ENCODE measurements at places on chromosomes 2 and 18.

GRCh38 chr2:126661702-126662500 lies 5.9 kb downstream of the GYPC start:
- no peak for DNase-seq

GRCh38 chr2:96821113-96821675 lies 5.1 kb downstream of the CNNM3 start:
- no peak for DNase-seq

GRCh38 chr2:69483024-69483423 lies 45.8 kb upstream of the NFU1 start:
- DNase-seq = no peak

- DNase-seq = no peak
These were observed 90.1 kb upstream of the KLF7 start for GRCh38 chr2:207255565-207256470.

GRCh38 chr2:112641701-112642100 lies 4.0 kb upstream of the SLC20A1 start:
- DNase-seq = no peak

DNA sequence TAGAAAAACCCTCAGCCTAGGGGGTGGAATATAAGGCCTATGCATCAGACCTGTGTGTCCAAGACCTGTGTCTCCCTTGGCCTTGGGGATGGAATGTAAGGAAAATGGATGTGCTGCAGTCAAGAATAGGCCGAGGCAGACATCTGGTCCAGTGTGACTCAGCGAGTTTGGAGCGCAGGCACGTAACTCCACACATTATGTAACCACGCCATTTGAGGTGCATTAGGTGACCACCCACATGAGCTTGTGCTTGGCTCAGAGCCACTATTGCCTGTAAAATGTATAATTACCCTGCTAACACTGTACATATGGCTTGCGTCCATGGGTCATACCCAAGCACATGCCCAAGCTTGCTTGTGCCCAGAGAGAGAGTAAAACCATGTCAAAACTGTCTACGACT lies 580.9 kb upstream of the HNMT start:
- no peak for DNase-seq

DNA sequence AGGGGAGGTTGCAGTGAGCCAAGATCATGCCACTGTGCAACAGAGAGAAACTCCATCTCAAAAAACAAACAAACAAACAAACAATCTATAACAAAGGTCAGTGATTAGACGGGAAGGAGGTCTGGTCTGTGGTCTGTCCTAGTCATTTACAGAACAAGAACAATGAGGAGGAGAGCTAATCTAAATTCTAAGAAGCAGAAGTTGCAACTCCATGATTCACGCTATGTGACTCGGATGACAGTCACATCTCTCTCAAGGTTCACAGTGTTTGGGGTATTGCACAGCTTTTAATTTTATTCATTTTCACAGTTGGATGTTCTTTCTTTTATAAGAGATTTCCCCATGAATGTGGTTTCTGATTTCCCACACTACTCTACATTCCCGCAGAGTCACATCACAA lies 218.7 kb upstream of the PIEZO2 start:
- DNase-seq = no peak

GRCh38 chr2:48356701-48357325 lies 173.1 kb upstream of the STON1 start:
- peak; percentile 18 for DNase-seq

DNA sequence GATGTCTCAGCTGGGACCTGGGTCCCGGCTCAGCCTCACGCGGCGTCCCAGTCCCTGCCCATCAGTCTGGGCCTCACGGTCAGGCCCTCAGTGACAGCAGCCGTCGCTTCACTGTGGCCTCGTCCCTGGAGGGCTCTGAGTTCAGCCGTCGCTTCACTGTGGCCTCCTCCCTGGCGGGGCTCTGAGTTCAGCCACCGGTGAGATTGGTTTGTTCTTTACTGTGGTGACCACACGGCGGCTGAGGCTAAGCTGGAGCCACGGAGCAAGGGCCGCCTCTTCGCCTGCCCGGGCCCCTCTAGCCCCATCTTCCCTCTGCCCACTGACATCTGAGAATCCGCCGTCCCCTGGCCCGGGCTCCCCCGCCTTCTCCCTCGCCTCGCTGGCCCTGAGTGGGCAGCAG lies 51.2 kb downstream of the NFATC1 start:
- DNase-seq = no peak

GRCh38 chr2:23301136-23301535 lies 83.8 kb upstream of the KLHL29 start:
- no peak for DNase-seq

DNA sequence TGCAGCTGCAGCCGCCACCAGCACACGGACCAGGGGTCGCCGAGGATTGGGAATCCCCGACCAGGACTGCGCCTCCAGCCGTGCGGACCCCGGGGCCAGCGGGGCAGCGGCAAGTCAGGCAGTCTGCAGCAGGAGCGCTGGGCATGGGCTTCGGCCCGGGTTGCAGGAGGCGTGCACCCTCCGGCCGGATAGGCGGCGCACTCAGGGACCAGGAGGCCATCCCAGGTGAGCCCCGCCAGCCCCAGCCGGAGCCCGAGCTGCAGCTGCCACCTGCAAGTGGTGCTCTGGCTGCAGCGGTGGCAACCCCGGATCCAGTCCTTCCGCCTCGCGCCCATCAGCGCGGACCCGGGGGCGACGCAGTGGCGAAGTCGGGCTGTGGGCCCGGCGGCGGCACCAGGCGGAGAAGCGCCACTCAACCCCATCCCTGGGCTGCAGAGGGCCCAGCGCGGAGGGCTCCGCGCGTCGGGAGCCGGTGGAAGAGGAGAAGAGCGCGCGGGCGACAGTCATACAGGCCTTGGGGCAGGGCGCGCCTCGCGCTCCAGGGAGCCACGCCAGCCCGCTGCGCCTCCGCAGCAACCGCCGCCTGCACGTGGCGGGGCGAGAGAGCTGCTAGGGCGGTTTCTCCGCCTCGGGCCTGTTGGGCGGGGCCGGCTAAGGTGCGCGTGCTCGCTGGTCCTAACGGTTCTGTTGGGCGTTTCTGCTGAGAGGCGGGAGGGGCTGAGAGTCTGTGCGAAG lies 73.8 kb downstream of the RPIA start:
- DNase-seq = no peak

- DNase-seq = peak; percentile 99
These were observed 109.0 kb upstream of the SLC35G4 start for GRCh38 chr18:11500153-11501122.

- no peak for DNase-seq
These were observed 2.8 kb downstream of the SLC30A6 start for GRCh38 chr2:32168513-32168912.

DNA sequence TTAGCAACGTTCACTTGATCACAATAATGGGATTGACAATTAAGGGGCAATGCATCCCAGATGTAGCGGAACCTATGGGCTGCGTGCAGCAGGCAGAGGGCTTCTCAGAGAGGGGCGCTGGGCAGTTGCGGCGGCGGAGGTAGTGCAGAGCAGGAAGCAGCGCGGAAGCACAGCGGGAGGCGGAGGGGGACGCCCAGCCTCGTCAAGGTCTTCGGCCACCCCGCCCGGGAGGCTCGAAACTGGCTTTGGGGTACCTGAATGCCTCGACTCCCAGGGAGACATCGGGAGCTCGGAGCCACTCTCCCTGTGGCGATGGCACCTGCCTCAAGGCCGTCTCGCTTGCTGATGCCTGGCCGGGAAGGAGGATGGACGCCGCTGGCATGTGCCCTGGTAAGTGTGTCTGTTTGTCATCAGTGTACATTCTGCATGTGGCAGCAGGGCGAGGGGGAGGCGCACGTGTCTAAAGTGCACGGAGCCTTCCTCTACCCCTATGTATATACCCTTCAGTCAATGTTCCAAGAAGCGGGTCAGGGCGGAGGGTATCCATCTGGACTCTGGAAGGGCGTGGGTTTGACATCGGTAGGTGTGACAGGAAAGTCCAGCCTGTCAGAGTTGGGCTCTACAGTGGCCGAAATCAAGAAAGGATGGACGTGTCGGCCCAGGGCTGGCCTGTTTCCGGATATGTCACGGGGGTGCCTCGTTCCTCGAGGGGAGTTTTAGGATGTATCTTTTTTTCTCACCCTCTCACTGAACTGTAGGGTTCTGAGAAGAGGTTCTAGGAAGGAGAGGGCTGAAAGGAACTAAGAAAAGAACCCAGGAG lies 7.5 kb upstream of the SP9 start:
- no peak for DNase-seq

DNA sequence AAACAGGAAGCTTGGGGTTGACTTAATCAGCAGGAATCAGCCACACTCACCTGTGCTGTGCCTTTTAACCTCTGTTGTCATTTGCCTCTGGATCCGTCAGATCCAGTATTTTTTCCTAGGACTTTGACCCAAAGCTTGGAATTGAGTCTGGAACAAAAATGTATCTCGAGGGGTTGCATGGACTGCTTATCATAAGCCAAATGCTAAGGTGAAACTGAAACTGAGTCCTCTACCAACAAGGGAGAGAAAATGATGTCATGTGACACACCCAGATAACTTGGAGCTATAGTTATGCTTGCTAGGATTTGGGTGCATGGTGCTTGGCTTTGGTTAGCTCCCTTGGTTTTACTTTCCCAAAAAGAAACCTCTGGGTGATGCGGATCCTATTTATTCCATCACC lies 2158.6 kb upstream of the PIK3C3 start:
- no peak for DNase-seq

DNA sequence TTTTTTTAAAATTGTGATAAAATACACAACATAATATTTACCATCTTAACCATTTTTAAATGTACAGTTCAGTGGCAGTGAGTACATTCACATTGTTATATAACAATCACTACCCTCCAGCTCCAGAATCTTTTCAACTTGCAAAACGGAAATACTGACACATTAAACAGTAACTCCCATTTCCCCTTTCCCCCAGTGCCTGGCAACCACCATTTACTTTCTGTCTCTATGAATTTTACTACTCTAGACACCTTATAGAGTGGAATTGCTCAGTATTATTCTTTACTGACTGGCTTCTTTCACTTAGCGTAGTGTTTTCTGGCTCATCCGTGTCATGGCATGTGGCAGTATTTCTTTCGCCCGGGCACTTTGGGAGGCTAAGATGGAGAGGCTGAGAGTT lies 32.6 kb downstream of the FASTKD2 start:
- no peak for DNase-seq

- no peak for DNase-seq
These were observed 296.9 kb upstream of the SALL3 start for GRCh38 chr18:78682716-78683115.

DNA sequence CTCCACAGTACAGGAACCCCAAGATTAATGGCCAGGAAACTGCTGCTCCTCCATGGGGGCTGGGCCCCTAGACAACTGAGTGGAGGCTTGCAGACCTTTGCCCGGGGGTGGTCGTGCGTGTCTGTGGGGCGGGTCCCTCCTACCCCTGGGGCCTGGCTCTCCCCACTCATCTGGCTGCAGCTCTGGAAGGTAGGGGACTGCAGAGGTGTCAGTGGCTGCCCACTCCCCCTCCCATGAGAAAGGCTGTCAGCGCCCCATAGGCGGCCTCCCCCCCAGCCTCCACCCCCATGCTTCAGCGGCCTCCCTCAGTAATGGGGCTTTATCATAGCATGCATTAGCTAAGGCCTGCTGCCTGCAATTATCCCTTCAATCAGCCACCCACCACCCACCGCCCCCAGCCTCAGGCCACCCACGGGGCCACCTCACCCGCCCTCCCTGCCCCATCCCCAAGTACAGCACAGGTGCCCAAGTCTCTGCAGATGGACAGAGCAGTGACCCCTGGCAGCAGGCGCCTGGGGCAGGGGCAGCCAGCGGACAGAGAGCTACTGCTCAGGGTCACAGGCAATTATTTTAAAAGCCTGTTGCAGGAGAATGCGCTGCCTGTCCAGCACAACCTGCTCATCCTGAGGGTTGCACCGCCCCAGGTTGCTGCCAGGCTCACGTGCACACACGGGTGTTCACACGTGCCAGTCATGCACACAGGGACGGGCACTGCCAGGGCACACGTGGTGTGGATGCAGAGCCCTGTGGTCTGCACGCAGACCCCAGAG lies 9.1 kb upstream of the ECEL1 start:
- DNase-seq = no peak

DNA sequence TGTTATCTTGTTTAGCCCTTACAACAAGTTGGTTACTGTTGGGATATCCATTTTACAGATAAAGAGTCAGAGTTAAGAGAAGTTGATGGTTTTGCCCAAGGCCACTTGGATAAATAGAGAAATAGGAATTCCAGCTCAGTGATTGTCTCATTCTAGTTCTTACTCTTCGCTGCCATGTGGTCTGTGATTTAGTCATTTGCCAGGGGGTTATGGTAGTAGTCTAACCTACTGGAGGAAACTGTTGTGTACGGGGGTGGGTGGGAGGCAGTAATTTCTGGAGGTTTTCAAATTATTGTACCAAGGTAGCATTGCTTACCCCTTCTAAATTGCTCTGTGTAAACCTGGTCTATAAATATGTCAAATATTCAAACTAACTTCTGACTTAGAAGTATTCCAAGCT lies 110.4 kb downstream of the MAP2 start:
- no peak for DNase-seq

DNA sequence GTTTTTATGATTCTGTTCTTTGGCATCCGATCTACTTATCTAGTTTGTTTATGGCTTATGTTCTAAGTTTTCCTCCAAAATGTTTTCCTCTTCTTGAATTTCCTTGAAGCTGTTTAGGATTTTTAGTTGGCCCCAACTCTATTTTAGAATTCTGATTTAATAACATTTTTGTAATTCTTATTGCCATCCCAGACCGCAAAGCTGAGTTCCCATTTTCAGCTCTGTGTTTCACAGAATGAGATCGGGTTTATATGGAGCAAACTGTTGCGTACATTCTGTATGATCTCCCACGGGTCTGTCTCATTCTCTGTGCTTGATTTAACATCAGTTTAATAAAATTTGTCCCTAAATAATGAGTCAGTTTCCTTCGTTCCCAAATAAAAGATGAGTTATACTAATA lies 59.3 kb downstream of the DPP4 start:
- DNase-seq = no peak

DNA sequence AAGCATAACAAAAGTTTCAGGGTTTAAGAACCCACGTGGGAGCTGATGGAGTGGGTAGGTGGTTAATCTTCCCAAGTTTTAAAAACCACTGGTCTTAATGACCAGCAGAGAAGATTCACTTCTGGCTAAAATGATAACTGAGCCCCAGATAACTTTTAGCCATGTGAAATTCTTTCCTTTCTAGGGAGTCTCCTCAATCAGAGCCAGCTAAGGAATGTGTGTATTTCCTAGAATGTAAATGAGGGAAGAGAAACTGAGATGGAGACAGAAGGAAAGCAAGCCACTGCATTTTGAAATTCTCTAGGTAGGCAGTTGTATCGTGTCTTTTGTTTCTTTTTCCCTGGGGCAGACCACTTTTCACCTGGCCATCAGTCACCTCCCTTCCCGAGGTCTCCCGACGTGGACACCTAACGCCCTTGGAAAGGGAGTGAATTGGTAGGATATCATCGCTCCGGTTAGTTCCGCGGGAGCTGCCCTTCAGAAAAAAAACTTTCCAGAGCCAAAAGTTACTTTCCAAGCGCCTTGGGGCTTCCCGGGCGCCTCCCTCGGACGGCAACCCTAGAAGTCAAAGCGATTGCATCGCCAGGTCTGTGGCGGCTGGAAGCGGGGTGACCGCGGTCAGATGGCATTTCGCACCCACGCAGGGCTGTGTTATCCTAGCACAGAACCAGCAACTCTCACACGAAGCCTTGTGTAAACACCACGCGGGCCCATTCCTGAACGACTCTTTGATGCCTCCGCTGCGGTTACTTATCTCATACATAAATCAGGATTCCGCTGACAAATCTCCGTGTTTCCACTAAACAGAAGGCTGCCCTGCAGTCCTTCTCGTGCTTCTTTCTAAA lies 1.3 kb downstream of the COLEC12 start:
- DNase-seq = peak; percentile 52

GRCh38 chr2:188291617-188292347 lies at the start of gene GULP1:
Gene GULP1 (plus strand): TSS chr2:188291874. CDS start chr2:188477703, 185,829 bp downstream.
- no peak for DNase-seq

- DNase-seq = no peak
These were observed 112.8 kb downstream of the UPP2 start for GRCh38 chr2:158214431-158214830.

GRCh38 chr2:177433402-177433801 lies 40.8 kb downstream of the AGPS start:
- no peak for DNase-seq

Data from kidney epithelial cell (primary cell).